ENCODE measurements at places on chromosomes 11 and 22. TPM values are rescaled to one million over a fixed set of nuclear protein-coding genes. Genes with fewer than 3 reads are reported as not detected.

GRCh38 chr11:64321533-64321932, 3.6 kb downstream of the PRDX5 start:
- DNase-seq, result peak; percentile 82

The TSPAN18 gene
- not detected for polyA plus RNA-seq

- no peak for DNase-seq
Measured at GRCh38 chr22:50403701-50404101, 60.6 kb downstream of the PPP6R2 start.

The CPT1B gene
- polyA plus RNA-seq, result 4.7 TPM

The TEX12 gene
- not detected for polyA plus RNA-seq

GRCh38 chr22:41831383-41831782, 1.5 kb upstream of the SREBF2 start:
- no peak for DNase-seq

- DNase-seq, result peak; percentile 67
Measured at GRCh38 chr11:102798012-102798746, at the start of gene MMP1. TSS of gene MMP1 (minus strand) at chr11:102798160. CDS start at chr11:102798092, 68 bp downstream.

The C22orf42 gene
- polyA plus RNA-seq, result not detected

DNA sequence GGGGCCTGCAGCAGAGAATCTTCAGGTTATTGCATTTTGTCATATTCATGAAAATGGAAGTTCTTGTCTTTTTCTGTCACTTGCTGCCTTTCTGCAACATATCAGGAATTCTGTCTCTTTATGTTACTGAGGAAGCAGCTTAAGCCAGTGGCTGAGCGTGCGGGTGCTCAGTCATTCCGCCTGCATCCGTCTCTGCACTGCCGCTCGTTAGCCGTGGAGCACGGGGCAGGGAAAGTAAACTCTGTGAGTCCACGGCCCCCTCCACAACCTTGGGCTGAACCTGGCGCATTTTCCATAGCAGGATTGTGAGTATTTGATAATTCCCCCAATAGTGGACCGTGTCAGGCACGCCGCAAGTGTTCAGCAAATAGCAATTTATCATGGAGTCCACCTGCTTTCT, 1007.7 kb downstream of the BRD1 start:
- no peak for DNase-seq

The MMP27 gene
- not detected for polyA plus RNA-seq

The FRMD8 gene
- polyA plus RNA-seq, result 17.0 TPM

DNA sequence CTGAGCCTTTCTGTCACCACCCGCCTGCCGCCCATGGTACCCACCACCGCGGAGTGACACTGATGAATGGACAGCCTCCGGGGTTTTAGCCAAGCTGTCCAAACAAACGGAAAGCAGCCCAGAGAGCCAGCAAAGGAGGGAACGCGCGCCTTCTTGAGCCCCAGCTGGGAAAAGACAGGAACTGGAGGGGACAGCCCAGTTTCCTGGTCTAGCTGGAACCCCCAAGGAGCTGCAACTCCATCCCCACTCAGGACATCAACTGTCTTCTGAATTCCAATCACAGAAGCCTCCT, 33.7 kb downstream of the SHISAL1 start:
- DNase-seq, result no peak

DNA sequence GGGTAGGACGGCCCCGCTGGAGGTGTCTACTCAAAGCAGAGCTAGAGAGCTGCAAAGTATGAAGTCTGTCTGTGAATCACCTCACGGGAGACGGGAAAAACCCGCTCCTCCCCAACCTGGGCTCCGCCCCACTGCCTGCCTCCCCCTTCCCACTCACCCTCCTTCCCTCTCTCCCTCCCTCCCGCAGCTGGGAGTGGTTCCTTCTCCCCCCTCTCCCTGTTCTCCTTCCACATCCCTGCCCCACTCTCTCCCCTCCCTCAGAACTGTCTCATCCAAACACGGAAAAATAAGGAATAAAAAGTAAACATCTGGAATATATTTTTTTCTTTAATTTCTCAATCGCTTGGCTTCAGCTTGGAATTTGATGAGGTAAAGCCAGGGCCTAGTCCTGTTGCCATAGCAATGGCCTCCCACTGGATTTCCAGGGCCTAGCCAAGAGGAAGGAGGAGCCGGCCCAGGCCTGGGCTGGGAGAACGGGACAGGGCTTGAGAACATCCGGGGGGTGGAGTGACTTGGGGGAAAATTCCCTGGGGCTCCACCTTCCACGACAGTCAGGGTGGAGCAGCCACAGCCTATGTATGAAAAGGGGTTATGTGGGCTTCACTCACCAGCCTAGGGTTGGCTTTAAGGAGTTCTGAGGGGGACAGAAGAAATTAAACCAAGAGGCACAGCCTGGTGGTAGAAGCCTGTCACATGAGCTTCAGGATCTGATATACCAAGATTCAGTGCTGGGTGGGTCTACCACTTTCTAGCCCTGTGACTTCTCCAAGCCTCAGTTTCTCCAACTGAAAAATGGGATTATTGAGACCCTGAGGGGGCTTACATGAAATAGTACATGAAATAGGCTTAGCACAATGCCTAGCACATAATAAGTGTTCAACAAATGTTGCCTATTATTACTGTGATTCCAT, 2.2 kb downstream of the TNKS1BP1 start:
- peak; percentile 97 for DNase-seq

DNA sequence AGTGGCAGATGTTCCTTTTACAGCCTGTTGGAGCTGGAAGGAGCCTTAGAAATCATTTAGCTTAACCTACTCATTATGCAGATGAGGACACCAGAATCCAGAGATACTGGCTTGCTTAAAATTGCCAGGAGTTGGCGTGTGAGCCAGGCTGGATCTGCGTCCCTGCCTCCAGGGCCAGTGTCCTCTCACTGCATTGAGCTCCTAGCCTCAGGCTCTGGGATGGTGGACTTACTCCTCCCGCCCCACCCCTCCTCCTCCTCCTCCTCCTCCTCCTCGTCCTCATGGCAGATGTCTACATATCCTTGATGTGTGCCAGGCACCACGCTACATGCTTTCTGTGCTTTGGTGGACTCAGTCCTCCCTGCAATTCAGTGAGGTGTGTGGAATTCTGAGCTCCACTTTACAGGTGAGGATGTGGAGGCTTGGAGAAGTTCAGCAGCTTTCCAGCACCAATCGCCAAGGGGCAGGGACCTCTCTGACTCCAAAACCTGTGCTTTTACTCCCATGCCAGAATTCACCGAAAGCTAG, 24.1 kb downstream of the ADAMTS15 start:
- DNase-seq, result no peak

DNA sequence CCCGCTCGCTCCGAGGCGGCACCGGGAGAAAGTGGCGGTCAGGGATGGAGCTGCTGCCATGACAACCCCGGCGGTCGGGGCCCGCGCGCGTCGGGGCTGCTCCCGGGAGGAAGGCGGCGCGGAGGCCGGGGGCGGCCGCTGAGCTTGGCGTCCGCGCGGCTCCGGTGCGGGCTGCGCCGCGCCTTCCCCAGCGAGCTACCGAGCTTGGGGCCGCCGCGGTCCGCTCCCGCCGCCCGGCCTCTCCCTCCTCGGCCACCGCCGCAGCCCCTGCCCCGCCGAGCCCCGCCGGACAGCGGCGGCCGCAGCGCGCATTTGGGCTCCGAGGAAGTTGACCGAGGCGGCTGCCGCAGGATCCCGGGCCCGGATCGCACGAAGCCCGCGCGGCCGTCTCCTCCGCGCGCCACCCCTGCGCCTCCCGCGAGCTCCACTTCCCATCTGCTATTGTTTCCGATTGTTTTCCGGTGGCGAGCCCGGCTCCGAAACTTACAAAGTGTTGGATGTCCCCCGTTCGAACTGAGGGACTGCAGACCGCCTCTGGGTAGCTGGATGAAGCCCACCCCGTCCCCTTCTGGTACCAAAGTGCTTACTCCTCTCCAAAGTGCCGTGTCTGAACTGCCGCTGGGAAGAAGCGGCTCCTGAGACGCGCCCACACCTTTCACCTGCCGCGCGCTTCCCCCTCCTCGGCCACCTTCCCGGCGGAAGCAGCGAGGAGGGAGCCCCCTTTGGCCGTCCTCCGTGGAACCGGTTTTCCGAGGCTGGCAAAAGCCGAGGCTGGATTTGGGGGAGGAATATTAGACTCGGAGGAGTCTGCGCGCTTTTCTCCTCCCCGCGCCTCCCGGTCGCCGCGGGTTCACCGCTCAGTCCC, 540.3 kb downstream of the NTM start:
- peak; percentile 65 for DNase-seq

- DNase-seq, result no peak
Measured at GRCh38 chr11:111461460-111462235, 50.5 kb downstream of the BTG4 start.

GRCh38 chr11:70853068-70853769, 399.2 kb downstream of the SHANK2 start:
- DNase-seq, result no peak

The MUC15 gene
- 0.14 TPM for polyA plus RNA-seq

DNA sequence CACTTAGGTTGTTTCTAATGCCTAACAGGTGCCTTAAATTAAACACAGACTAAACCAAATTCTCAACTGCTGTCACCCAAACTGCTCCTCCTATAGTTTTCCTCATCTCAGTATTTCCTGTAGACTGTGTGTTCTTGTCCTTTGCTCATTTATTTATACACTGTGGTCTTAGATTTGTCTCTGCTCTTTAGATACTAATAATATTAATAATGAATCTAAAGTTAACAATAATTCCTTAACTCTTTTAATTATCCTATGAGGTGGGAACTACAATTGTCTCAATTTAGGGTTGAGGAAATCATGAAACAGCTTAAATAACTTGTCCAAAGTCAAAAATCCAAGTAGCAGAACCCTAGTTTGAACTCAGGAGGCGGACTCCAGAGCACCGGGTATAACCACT, 43.9 kb upstream of the YPEL1 start:
- DNase-seq, result no peak

- no peak for DNase-seq
Measured at GRCh38 chr11:104090767-104091166, 54.3 kb downstream of the DDI1 start.

The MRGPRF gene
- polyA plus RNA-seq, result 0.25 TPM

- no peak for DNase-seq
Measured at GRCh38 chr11:114883472-114883871, 205.1 kb downstream of the NXPE2 start.

The GSC2 gene
- not detected for polyA plus RNA-seq

GRCh38 chr11:36512016-36512415, 1.9 kb upstream of the TRAF6 start:
- DNase-seq, result no peak

The MPEG1 gene
- polyA plus RNA-seq, result not detected

The XKR3 gene
- not detected for polyA plus RNA-seq

The CCDC88B gene
- polyA plus RNA-seq, result 8.9 TPM

DNA sequence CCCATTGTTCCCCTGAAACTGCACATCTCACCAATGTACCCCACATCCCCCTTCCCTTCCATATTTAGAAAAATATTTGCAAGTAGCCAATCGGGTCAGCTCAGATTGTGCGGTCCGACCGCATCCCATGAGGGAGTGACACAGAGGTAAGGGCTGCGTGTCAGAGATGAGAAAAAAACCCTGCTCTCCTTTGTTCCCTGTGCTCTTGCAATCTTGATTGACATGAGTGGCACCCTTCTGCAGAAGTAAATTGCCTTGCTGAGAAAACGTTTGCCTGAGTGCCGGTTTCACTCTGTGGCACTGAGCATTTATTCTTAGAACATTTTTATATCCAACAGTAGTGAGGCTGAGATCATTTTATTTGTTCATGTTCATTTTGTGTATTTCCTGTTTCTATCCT, 81.6 kb upstream of the CCDC90B start:
- no peak for DNase-seq

- no peak for DNase-seq
Measured at GRCh38 chr11:32772731-32773130, 21.7 kb downstream of the CCDC73 start.

- no peak for DNase-seq
Measured at GRCh38 chr11:67420147-67420645, 4.7 kb downstream of the CARNS1 start.

The MRGPRE gene
- not detected for polyA plus RNA-seq

GRCh38 chr11:62602141-62603071, 741 bp upstream of the MTA2 start:
- DNase-seq, result peak; percentile 20

DNA sequence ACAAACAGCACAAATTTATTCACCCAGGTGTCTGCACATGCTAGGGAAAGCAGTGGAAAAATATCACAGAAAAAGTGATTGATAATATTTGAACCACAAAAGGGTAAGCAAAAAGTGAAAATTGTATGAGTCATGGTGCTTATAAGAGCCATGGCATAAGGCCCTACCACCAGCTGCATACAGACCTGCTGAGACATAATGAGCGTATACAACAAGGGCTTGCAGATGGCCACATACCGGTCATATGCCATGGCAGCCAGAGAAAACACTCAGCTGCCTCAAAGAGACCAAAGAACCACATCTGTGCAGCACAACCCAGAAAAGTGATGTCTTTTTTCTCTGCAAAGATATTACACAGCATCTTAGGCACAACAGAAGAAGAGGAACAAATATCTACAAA, 71.4 kb upstream of the OR9G4 start:
- peak; percentile 52 for DNase-seq

The TMEM80 gene
- polyA plus RNA-seq, result 14.3 TPM

DNA sequence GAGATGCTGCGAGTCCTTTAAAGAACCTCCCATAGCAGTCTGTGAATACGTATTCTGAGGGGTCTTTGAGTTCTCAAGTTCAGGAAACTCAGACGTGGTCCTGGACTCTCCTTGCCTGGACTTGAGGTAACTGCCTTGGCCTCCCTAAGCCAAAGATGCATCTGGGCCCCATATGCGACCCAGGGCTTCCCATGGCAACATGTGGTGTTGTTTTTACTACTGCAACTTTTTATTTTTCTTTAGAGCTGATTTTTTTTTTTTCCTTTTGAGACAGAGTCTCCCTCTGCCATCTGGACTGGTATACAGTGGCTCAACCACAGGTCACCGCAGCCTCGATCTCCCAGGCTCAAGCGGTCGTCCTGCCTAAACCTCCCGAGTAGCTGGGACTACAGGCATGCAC, 321.1 kb downstream of the ST3GAL4 start:
- no peak for DNase-seq

DNA sequence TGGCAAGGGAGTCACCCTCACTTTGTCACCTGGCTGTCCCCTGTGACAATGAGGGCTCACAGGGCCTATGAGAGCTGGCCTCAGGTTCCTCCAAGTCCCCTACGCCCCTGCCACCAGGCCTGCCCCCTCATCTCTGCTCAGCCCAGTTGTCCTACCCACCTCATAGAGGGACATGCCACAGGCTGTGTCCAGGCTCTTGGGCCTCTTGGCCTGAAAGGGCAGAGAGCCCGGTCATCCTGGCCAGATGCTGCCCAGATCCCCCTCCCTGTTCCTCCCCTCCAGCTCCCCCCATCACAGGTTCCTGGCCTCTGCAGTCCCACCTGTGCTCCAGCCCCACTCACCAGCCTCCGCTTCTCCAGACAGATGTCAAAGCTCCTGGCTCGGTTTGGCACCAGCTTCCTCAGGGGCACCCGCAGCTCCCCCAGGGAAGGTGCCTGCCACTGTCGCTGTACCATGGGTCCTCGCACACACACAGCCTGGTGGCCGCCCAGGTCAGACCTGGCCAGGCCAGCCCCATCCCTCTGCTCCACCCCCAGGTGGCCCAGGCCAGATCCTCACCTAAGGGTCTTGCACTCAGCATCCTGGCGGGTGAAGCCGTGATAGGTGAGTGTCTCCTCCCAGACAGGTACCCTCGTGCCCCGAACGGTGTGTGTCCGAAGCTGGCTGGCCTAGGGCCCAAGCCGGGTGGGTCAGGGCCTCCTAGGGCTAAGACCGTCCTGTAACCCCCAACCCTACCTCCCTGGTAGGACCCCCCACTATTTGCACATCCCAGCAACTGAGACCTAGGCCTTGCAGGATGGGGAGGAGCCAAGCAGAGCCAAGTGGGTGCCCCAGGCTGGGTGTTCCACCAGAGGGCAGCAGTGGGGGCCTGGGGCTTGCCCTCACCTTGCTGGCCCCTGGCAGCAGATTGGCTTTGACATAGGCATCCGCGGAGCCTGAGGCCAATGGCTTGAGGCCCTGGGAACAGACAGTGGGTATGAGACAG, 8.3 kb downstream of the NDUFV1 start:
- no peak for DNase-seq
